Heart right ventricle (tissue), 16 donors: ENCODE measurements at places on chromosomes 12 and 14.

- H3K4me3 ChIP-seq: peak overlapping the region; percentile 51
- no peak overlapping the region for H3K27ac ChIP-seq
- peaks cover 7% of the 10 kb centered on the region for H3K4me1 ChIP-seq
- DNase-seq: no peak
Measured at GRCh38 chr12:103494734-103495468, 867 bp downstream of the C12orf42 start.

GRCh38 chr14:83300476-83301064, 1766.9 kb upstream of the SEL1L start:
- no peaks in the 10 kb centered on the region for H3K4me1 ChIP-seq
- no peak overlapping the region for H3K4me3 ChIP-seq
- no peak for DNase-seq
- H3K27me3 ChIP-seq: no peaks in the 10 kb centered on the region

DNA sequence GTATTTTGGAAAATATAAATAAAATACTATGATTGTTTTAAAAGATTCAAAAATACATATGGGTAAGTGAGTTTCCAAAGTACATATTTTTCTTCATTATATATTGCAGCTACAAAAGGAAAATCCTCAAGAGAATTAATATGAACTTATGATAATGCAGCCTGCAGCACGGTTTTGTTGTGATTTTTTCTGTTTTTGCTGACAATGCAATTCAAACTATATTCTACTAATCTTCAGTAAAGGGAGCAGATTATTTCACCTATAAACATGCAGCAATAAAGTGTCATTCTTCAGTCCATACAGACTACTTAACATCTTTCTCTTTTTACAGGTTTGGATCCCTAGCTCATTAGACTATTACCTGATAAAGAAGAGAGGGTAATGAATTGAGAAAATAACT, 582.1 kb upstream of the MGAT4C start:
- H3K4me3 ChIP-seq: no peak overlapping the region
- no peaks in the 10 kb centered on the region for H3K4me1 ChIP-seq
- H3K27ac ChIP-seq: no peak overlapping the region
- H3K27me3 ChIP-seq: no peaks in the 10 kb centered on the region

GRCh38 chr14:39050389-39050788, 52.6 kb downstream of the SEC23A start:
- no peak for DNase-seq
- H3K36me3 ChIP-seq: no peaks in the 10 kb centered on the region
- H3K4me1 ChIP-seq: no peaks in the 10 kb centered on the region

- no peaks in the 10 kb centered on the region for H3K27me3 ChIP-seq
- H3K27ac ChIP-seq: peak overlapping the region; percentile 81
- H3K4me1 ChIP-seq: peaks cover 32% of the 10 kb centered on the region
- H3K4me3 ChIP-seq: no peak overlapping the region
- H3K36me3 ChIP-seq: no peaks in the 10 kb centered on the region
Measured at GRCh38 chr12:2163177-2163941, 110.6 kb downstream of the CACNA1C start.

DNA sequence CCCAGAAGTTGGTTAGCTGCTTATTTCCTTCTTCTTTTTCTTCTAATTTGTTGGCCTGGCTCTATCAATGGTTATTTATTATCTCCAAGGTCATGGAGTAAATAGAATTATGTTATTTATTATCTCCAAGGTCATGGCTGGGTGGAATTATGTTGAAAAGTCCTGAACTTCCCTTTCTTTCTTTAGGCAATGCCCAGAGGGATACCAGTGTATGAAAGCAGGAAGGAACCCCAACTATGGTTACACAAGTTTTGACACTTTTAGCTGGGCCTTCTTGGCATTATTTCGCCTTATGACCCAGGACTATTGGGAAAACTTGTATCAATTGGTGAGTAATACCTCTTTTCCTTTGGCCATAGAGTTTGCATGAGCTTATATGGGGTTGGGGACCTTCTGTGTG, 111.6 kb downstream of the SCN8A start:
- no peak overlapping the region for H3K27ac ChIP-seq
- no peaks in the 10 kb centered on the region for H3K36me3 ChIP-seq
- no peaks in the 10 kb centered on the region for H3K27me3 ChIP-seq

GRCh38 chr12:22333186-22333712, 1.3 kb downstream of the ST8SIA1 start:
- H3K4me3 ChIP-seq: peak overlapping the region; percentile 61
- no peak for DNase-seq
- H3K36me3 ChIP-seq: no peaks in the 10 kb centered on the region
- H3K4me1 ChIP-seq: peaks cover 6% of the 10 kb centered on the region

DNA sequence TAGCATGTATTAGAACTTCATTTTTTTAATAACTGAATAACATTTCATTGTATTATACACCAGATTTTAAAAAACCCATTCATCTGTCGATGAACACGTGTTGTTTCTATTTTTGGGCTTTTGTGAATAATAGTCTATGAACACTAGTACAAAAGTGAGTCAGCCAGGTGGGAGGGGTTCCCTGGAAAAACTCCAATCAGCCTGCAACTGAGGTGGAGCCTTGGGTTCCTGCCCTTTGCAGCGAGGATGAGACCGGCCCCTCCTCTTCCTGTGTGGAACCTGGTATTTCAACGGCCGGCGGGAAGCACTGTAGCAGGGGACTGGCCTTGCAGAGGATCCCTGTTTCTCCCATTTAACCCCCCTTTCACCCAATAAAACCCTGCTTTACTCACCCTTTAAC, 56.1 kb downstream of the LMNTD1 start:
- no peak overlapping the region for H3K4me3 ChIP-seq
- H3K36me3 ChIP-seq: no peaks in the 10 kb centered on the region
- DNase-seq: no peak
